Stimulated activated CD4-positive, alpha-beta T cell treated with anti-CD3 and anti-CD28 coated beads, Interleukin-12 subunit alpha, Interleukin-12 subunit beta, amount 100 ng/mL, for 24 hours (primary cell): ENCODE measurements at places on chromosomes 5 and 9.

DNA sequence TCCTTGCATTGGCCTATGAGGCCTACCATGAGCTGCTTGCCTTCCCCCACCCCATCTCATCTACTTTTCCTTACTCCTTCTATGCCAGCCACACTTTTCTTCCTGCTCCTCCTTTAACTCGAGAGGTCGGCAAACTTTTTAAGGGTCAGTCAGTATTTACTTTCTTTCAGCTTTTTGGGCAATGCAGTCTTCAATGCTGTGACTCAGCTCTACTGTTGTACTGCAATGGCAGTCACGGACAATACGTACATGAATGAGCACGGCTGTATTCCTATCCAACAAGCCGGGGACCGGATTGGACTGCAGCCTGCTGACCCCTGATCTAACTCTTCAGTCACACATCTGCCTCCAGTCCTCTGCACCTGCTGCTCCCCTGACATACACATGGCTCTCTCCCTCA lies 602 bp upstream of the ACTL7A start:
- DNase-seq, result no peak

GRCh38 chr9:106286249-106286648 lies 576.7 kb upstream of the ZNF462 start:
- no peak for DNase-seq

DNA sequence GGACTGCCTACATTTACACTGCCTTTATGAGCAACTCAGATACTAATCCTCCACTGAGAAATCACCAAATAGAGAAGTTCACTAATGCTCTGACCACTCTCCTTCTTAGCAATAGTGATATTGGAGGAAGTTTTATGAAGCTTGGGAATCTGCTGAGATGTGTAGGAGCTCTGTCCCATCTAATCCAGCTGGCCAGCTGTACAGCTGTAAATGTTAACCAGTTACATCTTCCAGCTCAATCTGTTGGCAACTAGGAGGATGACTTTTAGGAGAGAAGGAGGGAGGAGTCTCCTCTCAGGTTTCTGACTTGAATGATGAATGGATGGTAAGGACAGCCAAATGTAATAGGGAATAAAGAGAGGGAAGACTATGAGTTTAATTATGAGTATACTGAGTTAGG lies 36.3 kb upstream of the LRRC19 start:
- DNase-seq, result no peak

DNA sequence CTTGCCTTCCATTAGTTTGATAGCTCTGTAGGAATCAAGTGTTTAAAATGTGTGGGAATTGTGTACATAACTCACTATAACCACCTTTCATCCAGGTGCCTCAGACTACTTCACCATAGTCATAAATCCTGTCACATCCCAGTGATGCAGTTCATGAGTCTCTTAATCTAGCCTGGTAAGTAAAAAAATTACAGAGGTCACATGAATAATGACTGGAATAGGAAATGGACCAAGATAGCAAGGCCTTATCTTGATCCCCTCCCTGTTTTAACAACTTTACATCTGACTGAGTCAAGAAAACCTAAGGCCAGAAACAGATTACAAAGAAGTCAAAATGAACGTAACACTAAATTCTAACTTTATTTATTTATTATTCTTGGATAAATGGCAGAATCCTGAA lies 1.5 kb upstream of the RNF145 start:
- no peak for DNase-seq

- DNase-seq, result no peak
Observed at GRCh38 chr5:2170761-2171160, 288.0 kb upstream of the IRX4 start.

- no peak for DNase-seq
Observed at GRCh38 chr9:36950389-36950788, 83.7 kb downstream of the PAX5 start.

- no peak for DNase-seq
Observed at GRCh38 chr5:55636683-55637082, 75.4 kb downstream of the SLC38A9 start.

- no peak for DNase-seq
Observed at GRCh38 chr9:126127591-126127990, 199.0 kb upstream of the MVB12B start.

DNA sequence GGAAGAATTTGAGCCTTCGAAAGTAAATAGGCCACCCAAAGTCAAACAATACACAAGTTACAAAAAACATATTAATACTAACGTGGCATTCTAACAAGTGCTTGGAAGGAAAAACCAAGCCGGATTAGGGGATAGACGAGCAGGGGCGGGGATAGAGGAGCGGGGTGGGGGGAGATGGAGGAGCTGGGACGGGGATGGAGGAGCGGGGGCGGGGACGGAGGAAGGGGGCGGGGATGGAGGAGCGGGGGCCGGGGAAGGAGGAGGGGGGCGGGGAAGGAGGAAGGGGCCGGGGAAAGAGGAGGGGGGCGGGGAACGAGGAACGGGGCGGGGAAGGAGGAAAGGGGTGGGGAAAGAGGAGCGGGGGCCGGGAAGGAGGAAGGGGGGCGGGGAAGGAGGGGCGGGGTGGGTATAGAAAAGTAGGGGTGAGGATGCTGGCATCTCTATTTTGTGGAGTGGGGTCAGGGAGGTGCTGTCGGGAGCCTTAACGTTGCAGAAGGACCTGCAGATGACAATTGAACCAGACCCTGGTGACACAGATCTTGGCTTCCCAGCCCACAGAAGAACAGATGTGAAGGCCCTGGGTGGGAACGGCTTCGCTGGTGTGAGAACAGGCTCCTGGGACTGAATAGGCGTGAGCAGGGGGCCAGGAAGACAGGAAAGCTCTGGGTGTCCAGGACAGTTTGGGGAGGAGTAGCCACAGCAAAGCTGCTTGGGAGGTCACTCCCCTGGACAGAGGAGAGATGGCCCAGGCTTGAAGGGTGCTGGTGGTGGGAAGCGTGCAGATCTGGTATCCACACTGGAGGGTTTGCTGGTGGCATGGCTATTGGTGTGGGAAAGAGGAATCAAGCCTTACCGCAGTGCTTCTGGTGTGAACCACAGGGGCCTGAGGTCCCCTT lies 233.3 kb upstream of the DAP start:
- no peak for DNase-seq

- DNase-seq, result no peak
Observed at GRCh38 chr5:33043343-33043997, 332.3 kb downstream of the NPR3 start.

DNA sequence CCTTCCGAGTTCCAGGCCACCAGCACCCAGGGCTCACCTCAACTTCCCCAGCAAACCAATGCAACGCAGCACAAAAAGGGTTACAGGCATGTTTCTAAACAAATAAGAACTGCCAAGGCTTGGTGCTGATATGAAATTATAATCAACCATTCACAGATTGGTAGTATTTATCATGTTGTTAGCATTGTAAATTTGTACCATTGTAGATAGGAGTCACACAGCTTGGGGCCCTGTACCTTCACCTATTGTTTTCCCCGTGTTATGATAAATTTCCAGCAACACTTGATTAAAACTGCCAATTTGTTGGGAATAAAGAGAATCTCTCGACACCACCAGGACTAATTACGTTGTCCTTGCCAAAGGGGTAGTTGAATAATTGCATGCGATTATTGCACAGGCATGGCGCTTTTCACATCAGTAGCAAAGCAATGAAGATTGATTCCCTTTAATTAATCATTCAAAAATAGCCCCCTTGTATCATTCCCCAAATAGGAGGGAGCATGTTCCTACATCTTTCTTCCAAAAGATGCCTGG lies 454.1 kb downstream of the ZNF608 start:
- no peak for DNase-seq

GRCh38 chr5:14413331-14413750 lies 168.3 kb upstream of the OTULINL start:
- DNase-seq, result peak; percentile 30

DNA sequence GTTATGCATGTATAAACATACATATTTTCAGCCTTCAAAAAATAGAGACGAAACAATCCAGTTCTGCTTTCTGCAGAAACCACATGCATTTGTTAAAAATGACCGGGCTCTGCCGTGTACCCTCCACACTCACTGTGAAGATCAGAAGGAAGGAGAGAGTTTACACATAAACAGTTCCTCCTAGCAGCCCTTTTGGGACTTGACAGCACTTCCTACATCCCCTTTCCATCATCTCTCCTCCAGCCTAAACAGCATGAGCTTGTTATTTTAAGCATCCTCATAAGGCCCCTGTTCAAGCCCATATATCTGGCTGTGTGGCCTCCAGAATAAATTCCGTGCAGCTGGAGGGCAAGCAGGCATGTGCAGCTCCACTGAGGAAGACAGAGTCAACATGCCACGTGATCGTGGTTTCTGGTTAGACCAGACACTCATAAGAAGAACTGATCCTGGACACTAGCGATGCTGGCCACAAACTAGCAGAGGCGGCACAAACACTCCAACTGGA lies 42.2 kb downstream of the NIPAL4 start:
- no peak for DNase-seq

DNA sequence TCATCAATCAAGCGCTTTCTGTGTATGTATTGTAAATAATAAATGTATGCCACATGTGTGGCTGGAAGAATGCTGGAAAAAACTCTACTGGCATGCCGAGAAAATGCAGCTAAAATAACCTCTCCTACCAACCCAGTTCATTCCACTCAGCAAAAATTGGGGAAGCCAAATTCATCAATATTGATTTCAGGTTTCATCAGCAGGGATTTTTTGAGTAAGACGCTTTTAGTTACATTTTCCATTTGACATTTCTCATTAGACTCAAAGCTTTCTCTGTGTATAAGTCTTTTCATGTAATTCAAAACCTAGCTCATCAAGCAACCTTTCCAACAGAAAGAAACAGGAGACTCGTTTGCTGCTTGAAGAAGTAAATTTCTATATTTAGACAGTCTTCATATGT lies 338.1 kb downstream of the DMRT2 start:
- no peak for DNase-seq

GRCh38 chr9:130918101-130918825 lies 20.8 kb downstream of the FIBCD1 start:
- no peak for DNase-seq

- DNase-seq, result no peak
Observed at GRCh38 chr5:111737716-111738115, 19.3 kb downstream of the NREP start.

DNA sequence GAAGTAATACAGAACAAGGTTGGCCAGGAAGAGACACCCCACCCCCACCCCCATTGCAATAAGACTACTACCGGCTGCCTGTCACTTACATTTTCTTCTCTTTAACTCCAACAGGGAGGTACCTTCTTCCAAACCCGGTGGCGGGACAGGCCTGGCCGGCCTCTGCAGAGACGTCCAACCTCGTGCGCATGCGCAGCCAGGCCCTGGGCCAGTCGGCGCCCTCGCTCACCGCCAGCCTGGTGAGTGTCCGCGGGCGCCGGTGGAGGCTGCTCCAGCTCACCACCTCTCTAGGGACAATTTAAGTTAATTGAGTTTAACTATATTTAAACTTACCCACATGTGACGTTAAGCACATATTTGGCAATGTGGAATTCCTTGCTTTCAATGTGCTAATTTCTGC lies 192.4 kb downstream of the MAST4 start:
- no peak for DNase-seq

GRCh38 chr5:176134529-176135223 lies 103.5 kb upstream of the SIMC1 start:
- DNase-seq, result no peak

- DNase-seq, result no peak
Observed at GRCh38 chr9:37983381-37984067, 79.6 kb upstream of the SLC25A51 start.

GRCh38 chr9:100228352-100228869 lies 124.3 kb downstream of the TEX10 start:
- DNase-seq, result no peak

DNA sequence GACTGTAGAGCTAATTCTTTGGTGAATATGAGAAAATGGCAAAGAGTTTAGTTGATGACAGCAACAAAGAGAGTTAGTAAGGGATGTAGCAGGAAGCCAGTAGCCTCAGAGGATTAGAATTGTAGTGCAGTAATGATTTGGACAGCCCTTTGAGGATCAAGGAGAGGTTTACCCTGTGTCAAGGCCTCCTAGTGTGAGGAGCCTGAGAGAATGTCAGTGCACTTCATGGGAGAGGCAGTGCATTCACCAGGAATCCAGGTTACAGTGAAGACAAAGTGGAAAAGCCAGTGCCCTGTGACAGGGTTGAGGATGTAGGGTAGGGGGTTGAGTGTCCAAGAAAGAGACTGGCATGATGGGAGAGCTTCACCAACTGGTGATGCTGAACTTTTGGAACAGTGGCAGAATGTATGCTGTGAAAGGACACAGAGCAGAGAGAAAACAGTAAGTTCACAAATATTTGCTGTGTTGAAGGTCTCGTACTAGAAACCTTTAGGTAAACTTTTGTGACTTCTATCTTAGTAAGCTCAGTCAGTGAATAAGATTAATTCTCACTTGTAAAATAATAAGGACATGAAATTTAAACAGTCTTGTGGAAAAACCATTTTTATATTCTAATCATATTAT lies 27.3 kb downstream of the NLN start:
- DNase-seq, result no peak

DNA sequence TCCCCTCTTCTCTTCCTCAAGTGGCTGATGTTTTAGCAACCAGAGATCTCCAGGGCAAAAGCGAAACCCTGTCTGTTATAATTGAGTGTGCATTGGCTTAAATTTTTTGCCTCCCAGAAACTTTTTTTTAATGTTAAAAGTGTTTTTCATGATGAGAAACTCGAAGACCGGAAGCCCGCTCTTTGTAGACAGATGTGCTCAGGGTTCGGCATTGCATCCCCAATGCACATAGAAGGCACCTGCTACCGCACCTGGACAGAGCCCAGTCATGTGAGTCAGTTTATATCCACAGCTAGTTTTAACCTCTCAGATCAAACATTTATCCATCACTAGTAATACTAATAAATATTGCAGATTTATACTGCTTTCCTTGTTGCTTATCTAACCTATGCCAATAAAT lies 19.5 kb upstream of the NADK2 start:
- DNase-seq, result no peak
